Stimulated activated CD4-positive, alpha-beta T cell treated with anti-CD3 and anti-CD28 coated beads, Interleukin-15, amount 100 ng/mL, for 24 hours (primary cell): ENCODE measurements at places on chromosomes 2 and 18.

GRCh38 chr2:227029426-227030105, 134.4 kb downstream of the COL4A4 start:
- no peak for DNase-seq

DNA sequence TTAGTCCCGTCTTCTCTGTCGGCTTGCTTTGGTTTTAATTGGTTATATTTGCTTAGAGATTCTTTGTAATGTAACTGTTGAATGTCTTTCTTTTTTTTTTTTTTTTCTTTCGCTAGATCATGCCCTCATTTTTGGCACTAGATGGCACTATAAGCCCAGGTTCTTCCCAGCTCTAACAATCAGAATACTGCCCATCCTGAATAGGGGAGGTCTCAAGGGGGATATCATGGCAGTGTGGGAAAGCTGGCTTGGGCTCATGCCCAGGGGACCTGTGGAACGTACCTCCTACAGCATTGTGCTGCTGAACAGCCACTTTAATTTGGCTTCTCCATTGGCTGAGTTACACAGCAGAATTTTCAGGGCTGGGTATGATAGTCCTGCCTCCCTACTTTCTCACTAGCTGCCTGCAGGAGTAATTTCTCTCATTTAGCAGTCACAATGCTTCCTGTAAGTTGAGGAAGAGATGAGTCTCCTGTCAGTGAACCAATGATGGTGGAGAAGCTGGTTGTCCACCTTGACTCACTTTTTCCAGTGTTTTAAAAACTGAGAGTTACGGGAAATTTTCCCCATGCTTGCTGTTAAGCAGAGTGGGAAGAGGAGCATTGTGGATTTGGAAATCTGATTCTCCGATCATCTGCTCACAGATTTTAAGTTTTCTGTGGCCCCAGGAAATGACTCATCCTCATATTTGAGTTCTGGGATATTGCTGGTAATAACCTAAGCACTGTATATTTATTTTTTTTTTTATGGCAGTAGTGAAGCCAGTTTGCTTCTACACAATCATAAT, 47.2 kb downstream of the RAD51AP2 start:
- no peak for DNase-seq

DNA sequence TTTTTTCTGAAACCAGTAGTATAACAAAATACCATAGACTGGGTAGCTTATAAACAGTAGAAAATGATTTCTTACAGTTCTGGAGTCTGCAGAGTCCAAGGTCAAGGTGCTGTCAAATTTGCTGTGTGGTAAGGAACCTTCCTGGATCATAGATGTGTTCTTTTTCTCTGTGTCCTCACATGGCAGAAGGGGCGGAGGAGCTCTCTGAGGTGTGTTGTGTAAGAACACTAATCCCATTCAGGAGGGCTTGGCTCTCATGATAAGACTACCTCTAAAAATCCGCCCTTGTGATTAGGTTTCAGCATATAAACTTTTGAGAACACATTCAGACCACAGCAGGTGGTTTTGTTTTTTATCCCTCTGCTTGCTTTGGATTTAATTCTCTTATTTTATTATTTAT, 25.7 kb downstream of the ANKRD62 start:
- DNase-seq, result no peak

GRCh38 chr2:238684362-238685326, 163.2 kb upstream of the TWIST2 start:
- DNase-seq, result peak; percentile 9

GRCh38 chr2:26991717-26992116, 21.3 kb downstream of the MAPRE3 start:
- DNase-seq, result no peak
